SIG-M5 (cell line): ENCODE measurements at places on chromosomes 1 and 21.

- DNase-seq, result no peak
Measured at GRCh38 chr21:31203431-31204054, 140.5 kb downstream of the TIAM1 start.

DNA sequence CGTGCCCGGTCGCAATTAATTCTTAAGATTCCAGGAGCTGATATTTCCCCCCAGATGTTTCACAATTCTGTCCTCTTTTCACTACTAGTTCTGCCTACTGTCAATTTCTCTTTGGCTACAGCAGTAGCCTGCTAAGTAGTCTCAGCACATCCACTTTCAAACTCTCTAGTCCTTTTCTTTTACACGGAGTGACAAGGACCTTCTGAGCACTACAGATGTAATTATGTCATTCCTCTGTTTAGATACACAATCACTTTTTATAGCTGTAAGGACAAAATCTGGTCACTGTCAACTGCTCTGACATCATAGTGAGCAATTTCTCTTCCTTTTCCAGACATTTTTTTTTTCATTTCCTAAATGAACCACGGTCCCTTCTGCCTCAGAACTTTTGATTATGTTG, 421.7 kb upstream of the CHRM3 start:
- no peak for DNase-seq

DNA sequence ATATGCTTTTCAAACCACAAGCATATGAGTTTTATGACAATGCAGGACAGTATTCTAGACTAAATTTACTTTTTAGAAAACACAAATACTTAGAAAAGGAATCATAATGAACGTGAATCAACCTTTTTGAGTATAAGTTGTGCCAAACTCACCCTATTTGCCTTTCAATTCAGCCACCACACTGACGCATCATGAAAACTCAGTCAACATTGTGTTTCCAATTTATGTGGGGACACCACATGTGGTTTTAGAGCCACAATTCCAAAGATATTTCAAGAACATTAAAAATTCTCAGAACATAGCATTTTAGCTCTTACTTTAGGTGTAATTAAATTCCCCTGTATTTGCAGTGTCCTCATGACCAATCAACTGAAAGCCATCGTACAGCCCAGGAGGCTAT, 118.8 kb downstream of the PTBP2 start:
- DNase-seq, result no peak

GRCh38 chr1:84919461-84919970, 26.5 kb upstream of the LPAR3 start:
- DNase-seq, result no peak

- no peak for DNase-seq
Measured at GRCh38 chr1:228375578-228376261, 30.9 kb downstream of the TRIM11 start.
